ENCODE measurements at places on chromosomes 16 and 17.

DNA sequence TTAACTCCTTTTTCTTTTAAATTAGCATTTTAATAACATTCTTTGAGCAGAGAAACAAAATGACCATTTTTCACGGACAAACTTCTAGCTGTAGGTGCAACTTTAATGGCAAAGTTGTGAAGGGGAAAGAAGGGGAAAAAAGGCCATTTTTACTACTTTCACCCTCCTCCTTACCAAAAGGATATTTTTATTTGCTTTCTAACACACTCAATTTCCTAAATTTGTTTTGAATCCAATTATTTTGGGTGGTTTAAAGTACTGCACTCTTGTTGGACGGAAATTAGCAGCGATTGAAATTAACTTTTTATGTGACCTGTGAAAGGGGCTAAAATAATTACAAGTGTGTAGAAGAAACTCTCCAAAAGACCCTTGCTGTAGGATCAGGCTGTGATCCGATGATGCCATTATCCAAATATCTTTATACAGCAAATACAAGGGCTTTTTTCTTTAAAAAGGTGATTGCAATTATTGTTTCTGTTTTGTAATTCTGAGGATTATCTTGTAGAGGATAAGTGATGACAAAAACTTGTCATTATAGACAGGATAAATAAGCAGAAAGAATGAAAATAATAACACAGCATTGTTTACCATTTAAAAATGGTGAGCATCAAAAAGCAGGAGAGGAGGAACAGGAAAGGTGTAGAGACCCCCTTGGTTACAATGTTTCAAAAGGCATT, 42.4 kb downstream of the SNX11 start:
- DNase-seq: no peak

DNA sequence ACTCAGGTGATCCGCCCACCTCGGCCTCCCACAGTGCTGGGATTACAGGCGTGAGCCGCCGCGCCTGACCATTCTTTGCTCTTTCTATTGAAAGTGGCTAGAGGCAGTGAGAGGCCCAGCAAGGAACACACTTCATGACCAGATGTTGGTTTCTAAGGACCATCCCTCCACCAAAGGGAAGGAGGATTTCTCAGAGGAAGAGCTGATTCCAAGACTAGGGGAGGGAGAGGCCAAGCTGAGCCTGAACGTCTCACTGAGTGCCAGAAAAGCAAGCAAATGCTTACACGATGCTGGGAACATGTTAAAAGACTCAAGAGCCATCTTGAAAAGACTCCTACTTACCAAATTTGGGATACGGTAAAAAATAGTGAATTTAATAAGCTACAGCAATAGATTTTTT, 79.2 kb downstream of the MRM3 start:
- no peak for DNase-seq

GRCh38 chr17:75144816-75145512, 9.3 kb downstream of the JPT1 start:
- no peak for DNase-seq

- DNase-seq: no peak
These were observed 5.9 kb upstream of the TRIM25 start for GRCh38 chr17:56919717-56920116.

DNA sequence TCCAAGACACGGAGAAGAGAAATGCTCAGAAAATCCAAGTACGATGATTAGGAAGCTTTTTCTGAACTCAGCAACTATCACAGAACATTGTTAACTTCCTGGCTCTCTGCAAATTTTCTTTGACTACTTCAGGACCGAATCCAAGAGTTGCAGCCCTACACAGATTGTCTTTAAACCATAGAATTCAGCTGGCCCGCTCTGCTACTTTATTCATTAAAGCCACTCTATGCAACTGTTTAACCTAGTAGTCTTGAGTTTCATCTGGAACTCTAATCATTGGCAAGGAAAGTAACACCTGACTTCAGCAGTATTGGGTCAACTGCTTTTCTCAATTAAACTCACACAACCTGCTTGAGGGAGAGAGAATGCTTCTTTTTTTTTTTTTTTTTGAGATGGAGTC, 210.1 kb downstream of the SLC39A11 start:
- DNase-seq: no peak

DNA sequence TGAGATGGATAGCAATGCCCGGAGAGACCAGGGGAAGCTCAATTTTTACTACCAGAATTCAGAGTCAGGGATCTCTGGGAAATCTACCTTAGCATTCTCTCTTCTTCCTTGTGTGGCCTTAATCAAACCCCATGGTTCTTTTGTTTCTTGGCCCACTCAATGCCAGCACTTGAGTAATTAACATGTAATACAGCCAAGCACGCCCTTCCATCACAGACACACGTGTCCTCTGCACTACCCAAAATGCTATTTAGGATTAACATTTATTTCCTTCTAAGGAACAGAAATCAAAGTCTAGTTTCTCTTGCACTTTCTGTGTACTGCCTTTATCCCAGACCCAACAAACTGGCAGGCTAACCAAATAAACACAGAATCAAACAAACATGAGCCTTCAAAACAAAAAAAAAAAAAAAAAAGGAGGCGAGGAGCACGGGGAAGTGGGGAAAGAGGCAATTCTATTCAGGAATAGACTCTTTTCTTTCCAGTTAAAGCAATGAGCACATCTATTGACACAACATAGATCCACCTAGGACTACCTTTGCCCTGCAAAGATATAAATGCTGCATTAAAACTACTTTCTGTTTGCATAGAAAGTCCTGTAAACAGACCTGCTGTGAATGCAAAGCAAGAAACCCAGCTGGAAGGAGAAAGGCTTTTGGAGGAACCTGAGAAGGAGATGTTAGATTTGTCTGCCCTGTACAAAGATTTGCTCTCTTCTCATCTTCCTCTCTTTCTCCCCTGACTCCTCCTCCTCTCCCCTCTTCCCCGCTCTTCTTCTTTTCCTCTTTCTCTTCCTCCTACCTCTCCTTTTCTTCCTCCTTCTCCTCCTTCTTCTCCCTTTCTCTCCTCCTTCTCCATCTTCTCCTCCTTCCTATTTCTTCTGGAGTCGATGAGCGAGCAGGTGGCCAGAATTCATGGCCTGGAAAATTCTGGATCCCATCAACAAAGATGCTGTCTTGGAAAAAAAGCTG, 294.4 kb downstream of the NPIPA8 start:
- DNase-seq: no peak

GRCh38 chr16:78597809-78598570, 498.5 kb downstream of the WWOX start:
- no peak for DNase-seq

- peak; percentile 15 for DNase-seq
These were observed 88.5 kb downstream of the SMG6 start for GRCh38 chr17:2214929-2215615.

- no peak for DNase-seq
These were observed 60.5 kb downstream of the CMIP start for GRCh38 chr16:81505011-81505661.

DNA sequence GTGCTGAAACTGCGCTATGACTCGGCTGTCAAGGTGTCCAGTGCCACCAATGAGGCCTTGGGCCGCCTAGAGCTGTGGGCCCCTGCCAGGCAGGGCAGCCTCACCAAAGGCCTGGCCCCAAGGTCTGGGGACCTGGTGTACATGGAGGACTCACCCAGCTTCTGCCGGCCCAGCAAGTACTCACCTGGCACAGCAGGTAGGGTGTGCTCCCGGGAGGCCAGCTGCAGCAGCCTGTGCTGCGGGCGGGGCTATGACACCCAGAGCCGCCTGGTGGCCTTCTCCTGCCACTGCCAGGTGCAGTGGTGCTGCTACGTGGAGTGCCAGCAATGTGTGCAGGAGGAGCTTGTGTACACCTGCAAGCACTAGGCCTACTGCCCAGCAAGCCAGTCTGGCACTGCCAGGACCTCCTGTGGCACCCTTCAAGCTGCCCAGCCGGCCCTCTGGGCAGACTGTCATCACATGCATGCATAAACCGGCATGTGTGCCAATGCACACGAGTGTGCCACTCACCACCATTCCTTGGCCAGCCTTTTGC, 25.0 kb downstream of the WNT9B start:
- DNase-seq: no peak

GRCh38 chr16:77295896-77296295, 96.7 kb downstream of the SYCE1L start:
- no peak for DNase-seq

GRCh38 chr16:71214746-71215381, 15.7 kb downstream of the HYDIN start:
- no peak for DNase-seq

DNA sequence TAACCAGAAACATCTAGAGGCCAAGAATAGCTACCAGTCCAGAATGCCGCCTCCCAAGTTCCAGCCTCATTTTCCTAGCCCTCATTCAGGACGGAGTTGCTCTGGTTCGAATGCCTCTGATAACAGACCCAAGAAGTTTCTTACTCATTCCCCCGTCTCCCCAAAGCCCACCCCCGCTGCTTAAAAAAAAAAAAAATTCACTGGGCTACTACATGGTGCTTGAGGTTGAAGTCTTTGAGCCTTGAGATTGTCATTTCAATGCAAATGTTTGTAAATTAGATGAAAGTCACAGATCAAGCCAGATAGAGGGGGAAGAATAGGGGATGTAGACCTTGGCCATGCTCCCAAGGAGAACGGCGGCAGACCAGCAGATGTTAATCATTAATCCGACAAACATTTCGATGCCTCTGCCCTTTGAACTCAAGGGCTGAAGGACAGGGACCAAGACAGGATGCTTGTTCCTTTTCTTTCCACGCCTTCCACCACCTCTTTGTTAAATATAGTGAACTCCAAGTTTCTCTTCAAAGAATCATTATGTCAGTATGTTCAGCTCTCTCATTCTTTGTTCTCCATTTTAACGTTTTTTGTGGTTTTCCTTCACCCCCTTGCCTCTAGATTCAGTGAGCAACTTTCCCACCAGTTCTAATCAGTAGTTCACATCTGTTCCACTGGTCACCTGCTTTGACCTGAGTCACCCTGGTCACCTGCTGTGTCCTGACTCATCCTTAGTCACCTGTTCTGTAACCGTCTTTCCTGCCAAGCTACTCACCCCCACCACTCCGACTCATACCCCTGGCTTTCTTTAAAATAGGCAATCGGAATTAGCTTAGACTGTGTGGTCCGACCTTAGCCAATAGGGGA, 190.3 kb downstream of the CPPED1 start:
- DNase-seq: peak; percentile 7

DNA sequence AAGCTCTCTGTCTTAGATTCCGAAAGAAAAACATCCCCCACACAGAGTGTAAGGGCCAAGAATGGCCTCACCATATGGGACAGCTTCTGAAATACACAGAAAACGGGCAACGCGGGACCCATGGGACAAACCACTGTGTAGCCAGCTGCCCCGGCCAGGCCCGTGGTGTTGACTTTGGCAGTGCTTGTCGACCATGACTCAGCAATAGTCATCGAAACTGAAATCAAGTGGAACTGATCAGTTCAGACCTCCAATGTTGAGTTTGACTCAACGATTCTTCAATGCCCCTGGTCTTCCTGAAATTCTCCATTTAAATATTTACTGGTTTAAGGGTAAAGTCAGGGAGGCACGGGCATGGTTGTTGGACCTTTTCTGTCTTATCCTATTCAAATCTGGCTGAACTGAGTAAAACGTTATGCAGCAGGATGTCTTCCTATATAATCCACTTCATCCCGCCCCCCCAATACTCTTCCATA, 27.5 kb downstream of the ZFHX3 start:
- DNase-seq: no peak

GRCh38 chr17:68516732-68517131, 4.5 kb downstream of the PRKAR1A start:
- DNase-seq: no peak

GRCh38 chr16:58022601-58023371, 2.8 kb upstream of the MMP15 start:
- no peak for DNase-seq

DNA sequence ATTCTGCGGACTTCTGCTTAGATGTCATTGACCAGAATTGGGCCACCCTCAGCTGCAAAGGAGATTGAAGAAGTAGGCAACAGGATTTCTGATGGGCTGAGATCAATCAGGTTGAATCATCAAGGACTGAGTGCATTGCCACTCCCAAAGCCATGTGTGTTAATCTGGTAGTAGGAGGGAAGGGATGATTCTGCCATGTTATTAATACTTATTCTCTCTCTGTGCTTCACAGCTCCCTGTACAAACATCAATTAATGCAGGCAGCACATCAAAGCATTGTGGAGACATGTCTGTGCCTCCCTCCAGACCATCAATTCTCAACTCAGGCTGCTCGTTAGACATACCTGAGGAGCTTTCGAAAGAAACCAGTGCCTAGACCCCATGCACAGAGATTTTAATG, 11.6 kb downstream of the LRRC3C start:
- no peak for DNase-seq

- no peak for DNase-seq
These were observed 71.3 kb downstream of the KANSL1 start for GRCh38 chr17:46121841-46122485.

DNA sequence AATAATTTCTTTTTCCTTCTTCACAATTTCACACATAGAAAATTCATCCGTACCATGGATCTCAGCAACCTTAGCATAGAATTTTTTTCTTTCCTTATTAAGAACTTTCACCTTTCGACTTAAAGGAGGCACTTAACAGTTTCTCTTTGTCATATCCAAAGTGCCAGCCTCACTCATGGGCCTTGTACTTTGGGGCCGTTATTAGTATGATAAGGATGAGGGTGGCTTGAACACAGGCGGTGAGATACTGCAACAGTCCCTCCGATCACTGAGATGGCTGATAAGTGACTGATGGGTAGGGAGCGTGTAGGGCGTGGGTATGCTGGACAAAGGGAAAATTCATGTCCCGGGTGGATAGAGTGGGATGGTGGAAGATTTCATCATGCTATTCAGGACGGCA, 85.3 kb downstream of the OR1D5 start:
- DNase-seq: no peak

GRCh38 chr17:67018471-67019434, 25.6 kb upstream of the CACNG1 start:
- DNase-seq: no peak

- DNase-seq: no peak
These were observed 23.6 kb downstream of the TNS4 start for GRCh38 chr17:40477796-40478195.

GRCh38 chr17:17706140-17707060, 25.1 kb downstream of the RAI1 start:
- no peak for DNase-seq

GRCh38 chr16:27515874-27516353, 33.8 kb downstream of the GTF3C1 start:
- peak; percentile 18 for DNase-seq

- DNase-seq: no peak
These were observed 32.8 kb downstream of the RNF157 start for GRCh38 chr17:76207275-76208059.

DNA sequence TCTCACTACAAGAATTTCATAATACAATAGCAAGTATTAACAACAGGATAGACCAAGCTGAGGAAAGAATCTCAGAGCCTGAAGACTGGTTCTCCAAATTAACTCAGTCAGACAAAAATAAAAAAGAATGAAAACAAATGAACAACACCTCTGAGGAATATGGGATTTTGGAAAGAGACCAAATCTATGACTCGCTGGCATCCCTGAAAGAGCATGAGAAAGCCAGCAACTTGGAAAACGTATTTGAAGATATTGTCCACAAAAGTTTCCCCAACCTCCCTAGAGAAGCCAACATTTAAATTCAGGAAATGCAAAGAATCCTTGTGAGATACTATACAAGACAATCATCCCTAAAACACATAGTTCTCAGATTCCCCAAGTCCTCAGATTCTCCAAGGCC, 20.9 kb downstream of the NLRP1 start:
- DNase-seq: no peak

GRCh38 chr17:69581061-69581961, 166.8 kb downstream of the MAP2K6 start:
- peak; percentile 1 for DNase-seq

- DNase-seq: no peak
These were observed 21.9 kb downstream of the MRM1 start for GRCh38 chr17:36623281-36623680.
